ENCODE measurements at places on chromosomes 3 and 15.

DNA sequence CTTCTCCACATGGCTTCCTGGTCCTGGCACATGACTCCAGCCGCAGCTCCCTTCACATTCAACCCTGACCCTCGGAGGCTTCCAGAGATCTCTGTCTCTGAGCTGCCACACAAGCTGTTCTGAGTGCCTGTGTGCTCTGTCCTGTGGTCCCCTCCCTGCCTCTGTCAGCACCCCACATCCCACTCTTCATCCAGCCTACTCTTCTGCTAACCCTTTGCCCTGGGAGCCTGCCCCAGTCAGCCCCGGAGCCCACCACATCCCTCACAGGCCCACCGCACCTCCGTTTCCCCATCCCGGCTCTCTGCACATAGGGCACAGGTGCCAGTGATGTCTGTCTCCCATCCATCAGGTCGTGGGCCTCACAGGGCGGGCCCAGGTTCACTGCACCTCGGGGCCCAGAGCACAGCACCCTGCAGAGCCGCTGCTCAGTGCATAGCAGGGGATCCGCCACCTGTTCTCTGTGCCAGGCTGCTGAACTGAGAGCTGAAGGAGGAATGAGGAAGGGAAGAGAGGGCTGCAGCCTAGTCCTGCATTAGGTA, 133.6 kb downstream of the UACA start:
- DNase-seq = no peak

GRCh38 chr15:94229591-94230369, 1.6 kb upstream of the MCTP2 start:
- no peak for DNase-seq

- DNase-seq = peak; percentile 49
Observed at GRCh38 chr3:192892981-192893700, 24.5 kb downstream of the MB21D2 start.

- no peak for DNase-seq
Observed at GRCh38 chr3:109943181-109943580, 605.8 kb upstream of the DPPA4 start.

DNA sequence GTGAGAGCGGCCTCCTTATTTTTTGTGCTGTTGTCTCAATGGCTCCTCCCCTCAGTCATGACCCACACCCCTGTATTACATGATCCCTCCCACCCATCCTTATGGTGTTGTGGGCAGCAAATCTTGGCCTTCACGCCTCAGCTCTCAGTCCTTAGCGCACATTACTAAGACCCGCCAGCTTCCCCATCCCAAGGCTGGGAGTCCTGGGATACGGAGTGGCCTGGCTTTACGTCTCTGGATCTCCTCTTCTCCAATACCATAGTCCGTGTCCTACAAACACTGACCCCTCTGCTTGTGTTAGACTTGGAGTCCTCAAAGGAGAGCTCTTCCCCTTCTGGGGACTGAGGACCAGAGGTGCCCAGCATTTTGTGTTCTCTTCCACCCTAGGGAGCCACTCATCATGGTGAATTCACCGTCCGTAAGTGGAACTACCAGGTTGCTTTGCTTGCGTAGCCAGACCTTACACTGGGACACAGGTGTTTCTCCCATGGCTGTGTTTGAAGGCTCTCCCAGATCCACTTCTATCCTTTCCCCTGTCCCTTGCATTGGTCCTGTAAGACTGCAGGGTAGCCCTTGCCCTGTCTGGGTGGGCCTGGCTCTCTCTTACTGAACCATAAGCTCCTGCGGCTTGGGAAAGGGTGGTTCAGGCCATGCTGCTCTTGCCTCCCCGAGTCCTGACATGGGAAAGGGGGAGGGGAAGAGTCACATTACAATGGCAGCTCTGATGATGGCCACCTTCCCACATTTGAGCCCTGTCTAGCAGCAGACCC, 13.6 kb downstream of the GRM2 start:
- DNase-seq = no peak

GRCh38 chr3:132606085-132606484, 9.0 kb downstream of the ACKR4 start:
- DNase-seq = no peak

DNA sequence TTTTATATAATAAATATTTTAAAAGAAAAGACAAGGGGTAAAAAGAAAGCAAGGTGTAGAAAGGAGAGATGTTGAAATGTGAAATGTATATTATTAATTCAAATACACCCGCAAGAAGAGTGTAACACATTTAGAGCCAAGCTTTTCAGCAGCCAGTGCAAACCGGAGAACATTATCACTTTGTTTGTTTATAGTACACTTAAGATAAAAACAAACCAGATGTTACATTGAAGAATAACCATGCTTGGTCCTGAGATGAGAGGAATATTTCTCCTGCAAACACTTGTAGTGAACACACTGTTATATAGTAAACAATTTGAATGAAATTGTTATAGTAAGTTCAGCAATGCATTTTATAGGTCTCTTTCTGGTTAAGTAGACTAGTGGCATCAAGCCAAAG, 1441.5 kb downstream of the OTOL1 start:
- DNase-seq = no peak

- peak; percentile 19 for DNase-seq
Observed at GRCh38 chr3:70822669-70823068, 510.2 kb upstream of the MDFIC2 start.

GRCh38 chr15:70320482-70320881, 222.8 kb upstream of the TLE3 start:
- no peak for DNase-seq

DNA sequence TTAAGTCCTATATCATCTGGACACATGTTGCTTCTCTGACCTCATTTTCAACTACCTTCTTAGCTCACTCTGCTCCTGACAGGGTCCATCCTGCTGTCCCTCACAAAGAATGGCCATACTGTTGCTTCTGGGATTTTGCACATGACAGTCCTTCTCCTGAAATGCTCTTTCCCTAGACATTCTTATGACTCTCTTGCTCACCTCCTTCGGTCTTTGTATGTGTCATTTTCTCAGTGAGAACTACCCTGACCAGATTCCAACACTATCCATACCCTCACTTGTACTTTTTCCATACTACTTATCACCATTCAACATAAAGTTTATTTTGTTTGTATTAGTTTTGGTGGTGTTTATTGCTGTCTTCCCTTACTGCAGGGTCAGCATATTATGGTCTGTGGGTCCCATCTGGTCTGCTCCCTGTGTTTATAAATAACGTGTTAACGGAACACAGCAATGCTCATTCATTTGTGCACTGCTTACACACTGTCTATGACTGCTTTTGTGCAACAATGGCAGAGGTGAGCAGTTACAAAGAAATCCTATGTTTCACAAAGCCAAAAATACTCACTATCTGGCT, 159.5 kb downstream of the SPATA16 start:
- no peak for DNase-seq

- DNase-seq = no peak
Observed at GRCh38 chr15:63037976-63038720, 4.4 kb upstream of the TPM1 start.

DNA sequence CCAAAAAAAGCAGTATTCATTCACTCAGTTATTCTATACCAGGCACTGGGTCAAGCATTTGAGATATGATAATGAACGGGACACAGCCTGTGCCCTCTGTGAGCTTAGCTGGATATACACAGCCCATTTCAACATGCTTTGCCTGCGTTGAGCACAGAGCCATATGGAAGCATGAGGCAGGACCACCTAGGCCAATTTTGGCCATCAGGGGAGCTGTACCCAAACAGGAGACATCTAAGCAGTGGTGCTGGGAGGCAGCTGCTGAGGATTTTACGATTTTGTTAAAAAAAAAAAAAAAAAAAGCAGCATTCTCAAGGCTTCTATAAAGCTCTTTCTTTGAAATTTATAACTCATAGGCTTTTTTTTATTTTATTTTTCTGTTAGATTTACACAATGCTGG, 87.2 kb upstream of the SLC2A2 start:
- no peak for DNase-seq

DNA sequence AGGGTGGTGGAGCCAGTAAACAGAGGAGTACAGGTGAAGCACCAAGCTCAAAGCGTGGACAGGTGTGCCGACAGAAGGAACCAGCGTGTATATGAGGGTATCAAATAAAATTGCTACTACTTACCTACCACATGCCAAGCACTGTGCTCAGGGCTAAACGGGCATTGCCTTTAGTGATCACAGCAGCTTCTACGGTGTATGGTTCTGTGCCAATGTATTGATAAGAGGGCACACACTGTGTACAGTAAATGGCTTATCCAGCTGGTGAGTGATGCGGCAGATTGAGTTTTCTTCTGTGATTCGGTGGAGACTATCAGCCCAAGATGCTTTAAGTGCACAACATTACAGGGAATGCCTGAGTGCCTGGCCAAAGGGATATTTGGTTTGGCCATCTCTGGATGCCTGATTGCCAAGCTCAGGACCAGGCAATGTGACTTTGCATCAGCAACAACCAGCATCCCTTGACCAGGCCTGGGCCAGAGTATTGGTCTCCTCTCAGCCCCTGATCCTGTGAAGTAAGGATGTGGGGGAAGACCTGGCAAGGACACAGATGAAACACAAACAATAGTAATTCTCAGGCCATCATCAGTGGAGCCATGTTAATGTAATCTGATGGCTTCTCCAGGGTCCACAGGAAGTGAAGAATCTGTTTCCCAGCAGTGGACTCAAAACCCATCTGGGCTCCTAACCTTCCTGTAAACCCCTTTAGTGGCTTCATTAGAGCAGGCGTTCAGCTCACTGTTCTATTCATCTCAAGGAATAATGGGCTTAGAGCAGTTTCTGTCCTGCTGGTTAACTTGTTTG, 14.1 kb downstream of the STARD5 start:
- no peak for DNase-seq

GRCh38 chr15:85312929-85313331, 67.5 kb upstream of the AKAP13 start:
- no peak for DNase-seq

GRCh38 chr3:177374323-177374722, 177.0 kb upstream of the TBL1XR1 start:
- no peak for DNase-seq

GRCh38 chr3:61864886-61865285, 303.5 kb downstream of the PTPRG start:
- no peak for DNase-seq

GRCh38 chr3:114518206-114518808, 224.5 kb downstream of the TIGIT start:
- no peak for DNase-seq
